ENCODE measurements at places on chromosomes 4 and X. TPM values are rescaled to one million over a fixed set of nuclear protein-coding genes. Genes with fewer than 3 reads are reported as not detected.

POLN gene
- 3.9 TPM for total RNA-seq

FDCSP gene
- total RNA-seq = not detected

- no peak overlapping the region for H3K4me3 ChIP-seq
- no peak for DNase-seq
- no peaks in the 10 kb centered on the region for H3K36me3 ChIP-seq
- H3K27ac ChIP-seq = no peak overlapping the region
- H3K4me1 ChIP-seq = no peaks in the 10 kb centered on the region
Observed at GRCh38 chr4:22635692-22636091, 57.0 kb upstream of the GBA3 start.

MCF2 gene
- 0.25 TPM for total RNA-seq

- H3K4me3 ChIP-seq = peak within 1 kb of the TSS; percentile 46
- DNase-seq = no peak
- peaks cover 8% of the 10 kb centered on the region for H3K4me1 ChIP-seq
- H3K36me3 ChIP-seq = no peaks in the 10 kb centered on the region
- H3K27ac ChIP-seq = no peak within 1 kb of the TSS
Observed at GRCh38 chr4:2059046-2059725, at the start of gene NAT8L. NAT8L (plus strand) TSS chr4:2059327; CDS start chr4:2059512, 185 bp downstream.

NPNT gene
- total RNA-seq = 11.0 TPM

GRCh38 chr4:81470456-81471297 is 1.0 kb downstream of the RASGEF1B start:
- H3K27me3 ChIP-seq = no peaks in the 10 kb centered on the region
- peak overlapping the region; percentile 89 for H3K27ac ChIP-seq
- H3K4me1 ChIP-seq = peaks cover 29% of the 10 kb centered on the region

MAGEB17 gene
- total RNA-seq = not detected

Data from vagina (tissue), 2 donors.